ENCODE measurements at places on chromosomes 6 and 20.

DNA sequence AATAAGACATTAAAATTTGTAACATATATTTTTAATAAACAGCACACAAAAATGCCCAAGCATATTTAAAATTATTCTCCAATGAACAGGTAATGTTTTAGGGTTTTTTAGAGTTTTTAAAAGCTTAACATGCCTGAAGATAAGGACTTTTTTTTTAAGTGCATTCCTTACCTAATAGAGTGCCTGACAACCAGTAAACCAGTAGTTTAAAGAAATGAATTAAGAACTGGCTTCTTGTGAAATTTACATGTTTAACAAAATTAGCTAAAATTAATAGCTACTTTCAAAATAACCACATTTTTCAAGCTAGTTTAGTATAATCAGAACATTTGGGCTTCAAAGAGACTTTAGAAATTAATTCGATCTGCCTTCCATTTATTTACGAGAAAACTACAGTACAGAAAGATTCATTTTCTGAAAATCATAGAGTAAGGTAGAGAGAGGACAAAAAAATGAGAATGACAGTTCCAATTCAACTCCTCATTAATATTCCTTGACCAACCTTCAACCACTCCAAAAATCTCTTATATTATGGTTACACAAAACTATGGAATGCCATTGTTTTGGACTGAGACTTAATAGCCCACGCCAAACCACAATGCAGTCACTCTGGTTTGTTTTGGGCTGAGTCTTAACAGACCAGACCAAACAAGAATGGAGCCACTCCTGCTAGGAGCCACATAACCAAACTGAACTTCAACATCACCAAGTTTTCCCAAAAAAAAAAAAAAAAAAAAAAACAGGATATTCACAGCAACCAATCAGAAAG is 5.7 kb upstream of the PLN start:
- no peak for DNase-seq

DNA sequence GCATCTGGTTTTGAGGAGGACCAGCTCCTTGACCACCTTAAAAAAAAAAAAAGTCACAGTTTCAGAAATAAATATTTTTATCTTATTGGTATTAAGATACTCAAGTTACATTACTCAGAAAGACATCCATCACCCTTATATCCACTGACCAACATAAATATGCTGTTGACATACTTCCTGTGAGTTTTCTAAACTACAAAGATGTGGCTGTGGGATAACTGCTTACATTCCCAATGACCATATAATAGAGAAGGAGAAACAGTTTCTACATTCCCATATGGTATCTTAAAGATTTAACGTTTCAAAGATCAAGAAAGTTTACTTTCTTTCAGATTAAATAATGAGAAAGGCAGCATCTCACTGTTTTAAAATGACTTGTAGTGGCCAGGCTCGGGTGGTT is 46.3 kb downstream of the TP53INP2 start:
- DNase-seq: no peak

GRCh38 chr20:38870733-38871559 is 55.3 kb upstream of the FAM83D start:
- DNase-seq: no peak

GRCh38 chr6:22709803-22710202 is 140.4 kb downstream of the HDGFL1 start:
- no peak for DNase-seq

GRCh38 chr6:84280030-84280429 is 52.6 kb upstream of the CEP162 start:
- no peak for DNase-seq

DNA sequence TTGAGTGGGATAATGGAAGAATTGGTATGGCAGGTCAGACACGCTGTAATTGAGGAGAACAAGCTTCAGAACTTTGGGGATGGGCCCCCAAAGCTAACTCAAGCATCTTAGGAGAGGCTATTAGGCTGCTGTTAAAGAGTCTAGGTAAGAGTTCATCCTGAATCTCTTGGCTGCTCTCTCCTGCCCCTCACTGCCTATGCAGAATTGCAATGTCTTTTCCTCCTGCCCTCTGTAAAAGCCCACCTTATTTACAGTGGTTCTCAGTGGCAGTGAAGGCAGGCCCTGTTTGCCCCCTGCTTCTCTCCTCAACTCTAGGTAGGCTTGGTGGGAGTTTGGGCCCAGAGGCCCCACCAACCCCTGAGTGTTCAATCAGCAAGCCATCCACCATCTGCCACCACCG is 55.0 kb downstream of the LYRM2 start:
- DNase-seq: no peak

- no peak for DNase-seq
These were observed 27.0 kb upstream of the CCN5 start for GRCh38 chr20:44688053-44688625.

GRCh38 chr6:100554228-100554627 is 89.5 kb upstream of the SIM1 start:
- no peak for DNase-seq

DNA sequence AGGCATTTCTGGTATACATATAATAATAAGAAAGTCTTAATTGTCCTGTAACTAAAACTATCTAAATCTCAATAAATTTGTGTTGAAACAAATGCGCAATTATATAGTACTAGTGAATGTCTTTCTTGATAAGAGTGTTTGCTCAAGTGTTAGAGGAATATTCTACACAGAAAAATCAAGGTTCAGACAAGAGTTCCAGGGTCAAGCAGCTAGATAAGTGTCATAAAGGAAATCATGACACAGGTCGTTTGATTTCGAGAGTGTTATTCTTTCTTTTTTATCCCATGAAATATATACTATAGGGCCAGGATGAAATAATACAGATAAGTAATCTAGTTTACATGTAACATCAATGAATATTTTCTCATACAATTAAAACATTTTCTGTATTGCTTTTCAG is 366.1 kb downstream of the UTRN start:
- no peak for DNase-seq

GRCh38 chr6:25787428-25787827 is 32.9 kb downstream of the SLC17A4 start:
- DNase-seq: no peak

GRCh38 chr20:37726971-37727956 is 33.4 kb downstream of the CTNNBL1 start:
- no peak for DNase-seq
